ENCODE measurements at places on chromosomes 7 and 10.

DNA sequence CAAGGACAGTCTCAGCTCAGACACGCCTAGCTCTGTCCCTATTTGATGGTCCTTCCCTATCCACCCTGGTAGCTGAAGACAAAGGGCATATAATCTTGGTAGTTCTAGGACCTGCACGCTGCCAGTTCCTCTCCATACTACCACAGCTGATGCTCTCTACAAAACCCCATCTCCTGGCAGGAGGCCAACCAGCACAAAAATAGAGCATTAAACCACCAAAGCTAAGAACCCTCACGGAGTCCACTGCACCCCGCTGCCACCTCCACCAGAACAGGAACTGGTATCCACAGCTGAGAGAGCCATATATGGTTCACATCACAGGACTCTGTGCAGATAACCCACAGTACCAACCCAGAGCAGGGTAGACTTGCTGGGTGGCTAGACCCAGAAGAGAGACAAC, 299.4 kb downstream of the LRRTM3 start:
- no peak overlapping the region for H3K4me3 ChIP-seq
- DNase-seq: no peak
- H3K36me3 ChIP-seq: no peaks in the 10 kb centered on the region
- no peak overlapping the region for H3K27ac ChIP-seq

DNA sequence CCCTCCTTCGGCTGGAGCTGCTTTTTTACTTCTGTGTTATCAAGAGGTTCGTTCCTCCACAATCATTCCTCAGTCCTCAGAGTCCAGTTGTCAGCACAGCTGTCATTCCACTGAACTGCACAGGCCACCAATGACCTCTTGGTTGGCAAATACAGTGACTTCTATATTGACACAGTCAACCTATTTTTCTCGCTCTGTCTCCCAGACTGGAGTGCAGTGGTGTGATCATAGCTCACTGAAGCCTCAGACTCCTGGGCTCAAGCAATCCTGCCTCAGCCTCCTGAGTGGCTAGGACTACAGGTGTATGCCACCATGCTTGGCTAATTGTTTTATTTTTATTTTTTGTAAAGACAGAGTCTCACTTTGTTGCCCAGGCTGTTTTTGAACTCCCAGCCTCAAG, 27.7 kb downstream of the CRCP start:
- no peak overlapping the region for H3K27ac ChIP-seq
- no peaks in the 10 kb centered on the region for H3K4me1 ChIP-seq
- DNase-seq: no peak
- no peak overlapping the region for H3K4me3 ChIP-seq
- no peaks in the 10 kb centered on the region for H3K27me3 ChIP-seq
- peaks cover 90% of the 10 kb centered on the region for H3K36me3 ChIP-seq

DNA sequence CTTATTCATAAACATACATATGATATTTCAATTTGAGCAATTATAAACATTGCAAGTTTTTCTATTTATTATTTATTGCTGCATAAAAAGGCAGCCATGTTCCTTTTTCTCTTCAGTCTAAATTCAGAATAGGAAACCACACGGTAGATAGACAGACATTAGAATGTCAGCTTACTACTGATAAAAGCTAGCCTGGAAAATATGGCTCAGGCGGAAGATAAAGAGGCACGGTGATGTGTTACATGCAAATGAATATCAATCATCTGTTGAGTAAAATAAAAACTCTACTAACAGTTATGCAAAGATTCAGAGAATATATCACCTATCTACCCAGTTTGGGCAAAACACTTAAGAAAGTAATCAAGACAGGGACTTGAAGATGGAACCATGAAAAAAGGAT, 73.5 kb upstream of the PDSS1 start:
- H3K4me3 ChIP-seq: no peak overlapping the region
- no peak for DNase-seq
- H3K27ac ChIP-seq: no peak overlapping the region
- no peaks in the 10 kb centered on the region for H3K36me3 ChIP-seq
- H3K27me3 ChIP-seq: peaks cover 12% of the 10 kb centered on the region

DNA sequence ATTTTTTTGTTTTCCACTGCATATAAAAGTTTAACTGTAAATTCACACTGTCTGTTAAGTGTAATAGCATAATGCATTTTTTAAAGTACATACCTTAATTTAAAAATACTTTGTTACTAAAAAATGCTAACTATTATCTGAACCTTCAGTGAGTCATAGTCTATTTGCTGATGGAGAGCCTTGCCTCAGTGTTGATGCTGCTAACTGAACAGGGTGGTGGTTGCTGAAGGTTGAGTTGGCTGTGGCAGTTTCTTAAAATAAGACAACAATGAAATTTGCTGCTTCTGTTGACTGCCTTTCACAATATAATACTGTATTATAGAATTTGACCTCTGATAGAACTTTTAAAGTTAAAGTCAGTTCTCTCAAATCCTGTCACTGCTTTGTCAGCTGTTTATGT, 72.3 kb upstream of the GATAD1 start:
- no peak overlapping the region for H3K27ac ChIP-seq
- H3K36me3 ChIP-seq: peaks cover 41% of the 10 kb centered on the region
- H3K4me1 ChIP-seq: no peaks in the 10 kb centered on the region
- H3K4me3 ChIP-seq: no peak overlapping the region
- DNase-seq: no peak

- no peak overlapping the region for H3K27ac ChIP-seq
- DNase-seq: no peak
- no peak overlapping the region for H3K4me3 ChIP-seq
- H3K27me3 ChIP-seq: peaks cover 4% of the 10 kb centered on the region
Measured at GRCh38 chr10:28190196-28190595, 112.7 kb downstream of the MPP7 start.

GRCh38 chr7:96116173-96116572, 205.7 kb downstream of the SLC25A13 start:
- peaks cover 14% of the 10 kb centered on the region for H3K36me3 ChIP-seq
- H3K27ac ChIP-seq: no peak overlapping the region
- no peak overlapping the region for H3K4me3 ChIP-seq

- no peak overlapping the region for H3K4me3 ChIP-seq
- H3K36me3 ChIP-seq: no peaks in the 10 kb centered on the region
- no peak for DNase-seq
- no peaks in the 10 kb centered on the region for H3K4me1 ChIP-seq
- H3K27ac ChIP-seq: no peak overlapping the region
Measured at GRCh38 chr10:20535897-20536881, 360.9 kb downstream of the NEBL start.

- no peaks in the 10 kb centered on the region for H3K36me3 ChIP-seq
- H3K27me3 ChIP-seq: no peaks in the 10 kb centered on the region
- no peak for DNase-seq
- no peak overlapping the region for H3K27ac ChIP-seq
- no peaks in the 10 kb centered on the region for H3K4me1 ChIP-seq
Measured at GRCh38 chr7:154308928-154309327, 256.7 kb downstream of the DPP6 start.

- no peaks in the 10 kb centered on the region for H3K4me1 ChIP-seq
- H3K4me3 ChIP-seq: no peak overlapping the region
- peaks cover 30% of the 10 kb centered on the region for H3K36me3 ChIP-seq
- DNase-seq: no peak
- no peaks in the 10 kb centered on the region for H3K27me3 ChIP-seq
Measured at GRCh38 chr10:32459051-32459698, 13.2 kb downstream of the CCDC7 start.

GRCh38 chr10:130746311-130746710, 565.2 kb downstream of the TCERG1L start:
- no peaks in the 10 kb centered on the region for H3K36me3 ChIP-seq
- no peaks in the 10 kb centered on the region for H3K27me3 ChIP-seq
- H3K27ac ChIP-seq: no peak overlapping the region
- no peak overlapping the region for H3K4me3 ChIP-seq
- DNase-seq: no peak

DNA sequence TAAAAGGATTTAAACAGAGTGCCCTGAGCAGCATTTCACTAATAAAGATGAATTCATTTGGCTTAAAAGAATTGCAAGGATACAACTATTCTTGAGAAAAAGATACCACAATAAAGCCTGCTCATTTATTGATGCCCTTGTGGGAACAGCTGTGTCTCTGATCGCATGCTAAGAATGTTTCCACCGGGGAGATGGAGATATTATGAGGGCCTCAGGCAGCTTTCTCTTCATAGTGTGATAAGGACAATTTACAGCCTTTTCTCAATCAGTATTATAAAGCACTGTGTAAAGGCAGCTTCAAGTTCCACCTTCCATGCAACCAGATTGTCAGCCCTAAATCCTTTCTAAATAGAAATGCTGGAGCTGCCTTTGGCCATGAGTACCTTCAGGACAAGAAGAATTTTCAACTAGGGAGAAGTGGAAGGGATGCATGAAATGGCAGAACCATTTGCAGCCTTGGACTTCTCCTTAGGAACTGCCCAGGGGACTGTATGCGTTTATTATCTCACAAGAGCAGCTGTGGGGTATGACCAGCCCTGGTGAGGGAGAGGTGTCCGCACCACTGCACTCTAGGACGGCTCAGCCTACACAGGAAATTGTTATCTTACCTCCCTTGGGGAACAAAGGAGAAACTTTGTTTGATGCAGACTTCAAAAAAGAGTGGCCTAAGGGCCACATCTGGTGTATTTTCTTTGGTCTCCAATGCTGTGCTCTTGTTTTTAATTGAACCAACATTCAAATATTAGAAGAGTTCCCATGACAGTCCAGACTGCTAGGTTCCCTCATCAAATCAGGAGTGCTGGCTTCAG, 116.9 kb upstream of the PCGF5 start:
- no peaks in the 10 kb centered on the region for H3K36me3 ChIP-seq
- H3K27ac ChIP-seq: peak overlapping the region; percentile 54
- peak overlapping the region; percentile 64 for H3K4me3 ChIP-seq
- peaks cover 32% of the 10 kb centered on the region for H3K4me1 ChIP-seq
- no peak for DNase-seq
- H3K27me3 ChIP-seq: no peaks in the 10 kb centered on the region

DNA sequence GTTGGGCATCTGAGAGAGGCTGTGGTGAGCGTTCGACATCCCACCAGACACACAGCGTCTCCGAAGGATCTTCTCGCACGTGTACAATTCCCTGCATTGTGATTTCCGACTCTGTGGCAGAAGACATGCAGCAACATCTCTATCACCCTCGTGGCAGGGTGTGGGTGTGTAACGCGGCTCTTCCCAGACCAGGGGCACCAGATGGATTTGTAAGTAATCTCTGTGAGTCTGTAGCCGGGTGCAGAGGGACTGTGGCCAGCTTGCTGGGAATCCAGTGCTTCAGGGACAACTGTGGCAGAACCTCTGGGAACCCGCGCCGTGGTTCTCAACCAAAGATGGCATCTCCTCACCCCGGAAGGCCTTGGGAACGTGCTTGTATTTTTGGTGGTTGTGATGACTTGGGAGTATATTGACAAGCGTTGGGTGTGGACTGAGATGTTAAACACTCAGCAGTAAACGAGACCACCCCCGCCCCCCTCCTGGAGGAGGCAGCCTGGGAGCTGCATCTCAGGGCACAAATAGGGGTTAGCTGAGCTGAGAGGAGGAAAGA, 21.2 kb downstream of the FOXL3 start:
- H3K27me3 ChIP-seq: peaks cover 16% of the 10 kb centered on the region
- H3K36me3 ChIP-seq: no peaks in the 10 kb centered on the region
- no peak overlapping the region for H3K4me3 ChIP-seq

- H3K4me1 ChIP-seq: peaks cover 53% of the 10 kb centered on the region
- H3K27ac ChIP-seq: peak overlapping the region; percentile 53
- no peaks in the 10 kb centered on the region for H3K27me3 ChIP-seq
- H3K4me3 ChIP-seq: no peak overlapping the region
Measured at GRCh38 chr10:132326925-132327324, 5.1 kb upstream of the LRRC27 start.

GRCh38 chr7:927031-927671, 27.3 kb downstream of the ADAP1 start:
- no peaks in the 10 kb centered on the region for H3K36me3 ChIP-seq
- no peak overlapping the region for H3K27ac ChIP-seq
- peaks cover 49% of the 10 kb centered on the region for H3K4me1 ChIP-seq
- no peak overlapping the region for H3K4me3 ChIP-seq
- no peaks in the 10 kb centered on the region for H3K27me3 ChIP-seq

DNA sequence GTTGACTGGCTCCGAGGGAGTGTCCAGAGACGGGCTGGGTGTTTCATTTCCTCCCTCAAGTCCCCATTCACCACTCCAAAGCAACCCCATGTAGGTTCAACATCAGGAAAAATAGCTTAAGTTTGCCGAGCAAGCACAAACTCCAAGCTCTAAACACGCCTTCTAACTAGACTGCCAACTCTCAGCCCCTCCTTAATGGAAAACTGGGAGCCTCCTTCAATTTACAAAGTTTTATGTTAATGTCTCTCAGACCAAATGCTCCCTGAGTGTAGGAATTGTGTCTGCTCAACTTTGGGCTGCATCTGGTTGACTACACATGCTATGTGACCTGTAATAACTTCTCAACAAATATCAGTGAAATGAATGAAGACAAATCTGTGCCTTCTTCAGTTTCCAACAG, 87.5 kb downstream of the FAM204A start:
- H3K36me3 ChIP-seq: no peaks in the 10 kb centered on the region
- H3K27ac ChIP-seq: no peak overlapping the region
- no peaks in the 10 kb centered on the region for H3K4me1 ChIP-seq
- DNase-seq: no peak
- H3K27me3 ChIP-seq: peaks cover 19% of the 10 kb centered on the region

DNA sequence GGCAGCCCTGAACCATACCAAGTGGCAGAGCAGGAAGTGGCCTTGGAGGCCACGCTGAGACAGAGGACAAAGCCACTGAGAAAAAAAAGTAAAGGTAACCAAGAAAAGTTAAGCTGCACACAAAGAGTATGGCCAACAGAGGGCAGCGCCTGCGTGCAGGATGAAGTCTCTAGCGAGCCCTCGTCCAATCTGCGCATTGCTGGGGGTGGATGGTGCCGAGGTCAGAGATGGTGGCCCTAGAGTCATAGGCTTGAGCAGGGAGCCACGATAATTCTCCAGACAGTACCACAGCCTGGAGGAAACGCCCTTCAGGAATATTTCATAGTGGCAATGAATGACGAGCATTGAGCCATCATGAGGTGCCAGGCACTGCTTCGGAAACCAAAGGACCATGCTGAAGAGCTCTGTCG, 9.7 kb downstream of the ATP6V0E2 start:
- peaks cover 21% of the 10 kb centered on the region for H3K4me1 ChIP-seq
- no peak overlapping the region for H3K4me3 ChIP-seq
- H3K27ac ChIP-seq: no peak overlapping the region
- no peak for DNase-seq
- H3K36me3 ChIP-seq: peaks cover 2% of the 10 kb centered on the region

- peaks cover 1% of the 10 kb centered on the region for H3K36me3 ChIP-seq
- H3K4me3 ChIP-seq: no peak overlapping the region
- peaks cover 22% of the 10 kb centered on the region for H3K27me3 ChIP-seq
- H3K4me1 ChIP-seq: no peaks in the 10 kb centered on the region
- DNase-seq: no peak
Measured at GRCh38 chr10:91622601-91623000, 10.3 kb downstream of the PPP1R3C start.

GRCh38 chr7:7996568-7996967, 28.0 kb downstream of the GLCCI1 start:
- H3K36me3 ChIP-seq: peaks cover 19% of the 10 kb centered on the region
- DNase-seq: no peak
- peaks cover 6% of the 10 kb centered on the region for H3K4me1 ChIP-seq
- H3K27me3 ChIP-seq: no peaks in the 10 kb centered on the region
- H3K27ac ChIP-seq: no peak overlapping the region

Data from activated B cell treated with CpG ODN at 0.5 μM for 24 hours (primary cell).